ENCODE measurements at places on chromosomes 7 and 10.

GRCh38 chr10:103793920-103794883 lies 61.2 kb downstream of the SH3PXD2A start:
- no peak for DNase-seq

DNA sequence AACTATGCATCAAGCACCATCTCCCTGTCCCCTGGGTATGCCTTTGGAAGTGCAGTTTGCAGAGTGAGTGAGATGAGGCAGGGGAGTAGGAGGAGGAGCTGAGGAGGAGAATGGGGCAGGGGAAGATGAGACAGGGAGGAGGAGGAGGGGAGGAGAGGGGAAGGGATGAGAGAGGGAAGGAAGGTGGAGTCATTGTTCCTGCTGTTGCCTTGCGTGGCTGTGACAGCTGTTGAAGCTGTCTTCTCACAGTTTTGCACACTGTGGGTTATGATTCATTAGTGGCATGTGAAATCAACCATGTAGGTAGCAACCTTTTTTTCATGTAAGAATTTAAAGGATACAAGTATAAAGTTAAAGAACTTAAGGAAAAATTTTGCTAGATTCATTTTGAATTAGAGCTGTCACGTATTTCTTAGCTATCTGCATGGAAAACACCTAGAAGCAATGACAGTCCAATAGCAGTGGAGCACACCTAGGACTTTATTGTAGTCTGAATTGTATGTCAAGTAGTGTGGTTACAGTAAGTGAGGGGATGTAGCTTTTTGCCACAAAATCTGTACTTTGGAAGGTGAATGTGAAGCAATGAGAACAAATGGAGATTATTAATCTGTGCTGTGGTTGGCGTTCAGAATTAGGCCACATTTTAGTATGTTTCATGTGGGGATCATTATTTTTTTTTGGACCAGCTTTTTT lies 21.7 kb downstream of the CCM2 start:
- DNase-seq: peak; percentile 76

GRCh38 chr10:102661658-102662028 lies 17.4 kb downstream of the TRIM8 start:
- DNase-seq: no peak

- peak; percentile 28 for DNase-seq
Observed at GRCh38 chr10:86413046-86413728, 46.6 kb upstream of the GRID1 start.

DNA sequence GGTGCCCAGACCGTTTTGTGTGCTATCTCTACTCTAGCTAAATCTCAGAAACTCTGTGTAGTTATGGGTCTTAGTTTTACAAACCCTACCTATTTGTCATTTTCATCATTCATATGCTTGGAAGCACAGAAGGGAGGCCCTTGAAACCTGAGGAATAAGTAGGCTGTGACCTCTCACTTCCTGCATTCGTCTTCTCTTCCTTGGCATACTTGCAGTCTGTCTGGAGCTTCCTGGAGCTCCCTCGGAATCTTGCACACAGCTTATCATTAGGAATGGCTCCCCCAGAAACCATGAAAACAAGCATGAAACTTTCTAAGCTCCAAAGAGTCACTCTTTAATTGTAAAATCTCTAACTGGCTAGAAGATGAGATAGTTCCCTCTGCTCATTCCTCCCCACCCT lies 376.9 kb upstream of the MYO3A start:
- DNase-seq: peak; percentile 11

GRCh38 chr10:126966938-126967337 lies 61.7 kb downstream of the DOCK1 start:
- no peak for DNase-seq

GRCh38 chr10:59625721-59626522 lies 83.7 kb downstream of the SLC16A9 start:
- peak; percentile 79 for DNase-seq

DNA sequence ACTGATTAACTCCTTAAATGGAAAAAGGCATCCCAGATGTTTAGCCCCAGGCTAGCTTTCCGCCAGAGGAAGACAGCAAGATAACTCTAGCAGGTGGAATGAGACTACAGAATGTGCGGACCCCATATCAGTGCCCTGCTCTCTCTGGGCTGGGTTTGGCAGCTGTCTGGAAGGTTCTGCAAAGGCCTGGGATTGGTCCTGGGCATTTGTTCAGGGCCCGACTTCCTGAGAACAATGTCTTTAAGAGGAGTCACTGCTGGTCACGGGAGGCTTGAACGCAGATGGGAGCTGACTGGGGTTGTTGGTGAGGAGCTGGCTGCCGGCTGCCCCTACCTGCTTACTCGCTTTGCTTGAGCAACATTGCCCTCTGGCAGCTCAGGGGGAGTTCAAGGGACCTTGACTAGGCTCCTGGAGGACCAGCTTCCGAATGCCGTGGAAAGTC lies 130.6 kb upstream of the BTBD16 start:
- peak; percentile 66 for DNase-seq

DNA sequence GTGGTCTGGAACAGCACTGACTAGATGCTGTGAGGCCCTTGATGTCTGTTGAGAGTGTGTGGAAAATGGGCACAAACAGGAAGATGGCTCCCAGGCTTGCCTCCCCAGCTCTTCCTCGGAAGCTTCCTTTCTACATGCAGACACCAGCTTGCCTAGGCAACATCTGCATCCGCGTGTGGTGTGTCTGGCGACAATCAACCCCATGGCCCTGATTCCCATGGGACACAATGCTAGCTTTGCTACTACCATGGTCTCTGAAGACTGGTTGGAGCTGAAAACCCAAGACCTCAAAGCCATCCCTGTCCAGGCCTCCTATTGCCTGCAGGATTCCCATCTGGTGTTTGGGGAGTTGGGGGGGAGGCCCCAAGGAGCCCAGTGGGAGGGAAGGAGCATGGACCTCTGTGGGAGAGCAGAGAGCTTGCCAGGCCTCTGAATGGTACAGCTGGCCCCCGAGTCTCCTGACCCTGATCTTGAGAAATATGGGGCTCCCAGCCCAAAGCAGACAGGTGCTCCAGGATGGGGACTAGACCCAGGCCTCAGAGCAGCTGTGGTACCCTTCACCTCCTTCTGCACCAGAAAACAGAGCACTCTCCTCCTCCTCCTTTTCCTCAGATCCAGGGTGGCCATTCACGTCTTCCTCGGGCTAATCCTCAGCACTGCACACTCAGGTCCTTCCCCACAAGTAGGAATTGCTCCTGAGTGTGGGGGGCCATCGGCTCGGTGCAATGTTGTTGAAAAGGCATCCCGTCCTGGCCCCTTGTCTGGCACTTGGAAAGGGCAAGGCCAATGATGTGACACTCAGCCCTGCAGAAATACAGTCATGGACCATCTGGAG lies 57.6 kb downstream of the ARHGAP22 start:
- DNase-seq: no peak

- DNase-seq: no peak
Observed at GRCh38 chr7:24372961-24373955, 89.3 kb downstream of the NPY start.

- no peak for DNase-seq
Observed at GRCh38 chr7:102424129-102424551, 9.2 kb upstream of the ORAI2 start.

DNA sequence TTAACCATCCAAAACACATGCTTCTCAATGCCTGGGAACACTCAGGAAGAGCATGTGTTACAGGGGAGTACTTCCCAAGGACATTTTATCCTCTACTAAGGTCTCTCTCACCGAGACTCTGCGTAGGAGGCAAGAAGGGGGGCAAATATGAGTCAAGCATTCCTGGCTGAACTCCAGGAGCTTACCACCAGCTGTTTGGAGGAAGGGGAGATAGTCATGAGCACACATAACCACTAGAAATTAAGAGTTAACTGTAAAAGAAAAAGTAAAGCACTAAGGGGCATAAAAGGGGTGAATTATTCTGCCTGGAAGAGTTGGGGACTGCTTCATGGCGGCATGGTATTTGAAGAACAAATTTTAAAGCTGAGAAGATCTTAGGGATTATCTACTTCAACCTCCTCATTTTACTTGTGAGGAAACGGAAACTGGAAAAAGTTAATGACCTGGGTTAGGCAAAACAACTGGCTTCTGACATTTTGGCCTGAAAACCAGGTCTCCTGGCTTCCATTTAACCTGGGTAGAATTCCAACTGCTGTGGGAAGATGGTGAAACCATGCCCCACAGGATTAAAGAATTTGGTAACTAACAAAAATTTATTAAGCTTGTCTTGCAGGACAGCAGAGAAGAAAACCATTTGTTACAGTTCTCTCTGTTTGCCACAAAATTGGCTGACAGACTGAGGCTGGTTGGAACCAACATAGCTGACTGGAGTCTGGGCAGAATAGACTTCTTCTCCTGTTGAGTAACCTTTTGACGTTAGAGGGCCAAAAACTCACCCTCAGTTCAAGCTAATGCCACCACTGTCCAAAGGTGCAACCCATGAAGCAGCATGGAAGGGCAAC lies 85.5 kb downstream of the SLC25A13 start:
- DNase-seq: peak; percentile 91

Measured in cardiac fibroblast (primary cell).